ENCODE measurements at places on chromosomes 3 and 15.

DNA sequence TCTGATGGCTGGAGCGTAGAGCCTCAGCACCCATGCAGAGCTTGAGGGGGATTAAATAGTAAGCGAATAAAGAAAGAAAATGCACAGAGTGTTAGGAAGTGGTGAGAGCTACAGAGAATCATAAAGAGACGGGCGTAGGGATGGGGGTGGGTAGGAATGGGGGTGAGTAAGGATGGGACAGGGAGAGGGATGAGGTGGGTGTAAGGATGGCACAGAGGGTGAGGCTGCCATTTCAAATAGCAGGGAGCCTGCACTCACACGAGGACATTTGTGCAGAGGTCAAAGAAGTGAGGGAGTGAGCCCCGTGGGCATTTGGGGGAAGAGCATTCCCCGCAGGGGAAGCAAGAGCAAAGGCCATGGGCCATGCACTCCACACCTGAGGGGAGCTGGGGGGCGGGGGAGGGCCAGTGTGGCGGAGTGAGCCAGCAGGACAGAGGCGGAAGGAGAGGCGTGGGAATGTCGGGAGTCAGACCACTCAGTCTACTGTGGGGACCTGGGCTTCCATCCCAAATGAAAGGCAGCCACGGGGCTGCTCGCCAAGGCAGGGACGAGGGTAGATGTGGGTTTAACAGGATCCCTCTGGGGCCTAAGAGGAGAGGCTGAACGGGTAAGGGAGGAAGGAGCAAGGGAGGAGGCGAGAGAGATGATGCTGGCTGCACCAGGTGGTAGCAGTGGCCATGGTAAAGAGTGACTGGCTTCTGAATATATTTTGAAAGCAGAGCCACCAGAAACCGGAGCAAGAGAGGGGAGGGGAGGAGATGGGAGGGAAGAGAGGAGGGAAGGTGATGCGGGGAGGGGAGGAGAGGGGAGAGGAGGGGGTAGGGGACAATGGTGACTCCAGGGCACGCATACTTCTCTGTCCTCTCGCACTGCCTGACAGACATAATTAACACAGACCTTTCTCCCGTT lies 35.2 kb upstream of the SLC6A6 start:
- no peak for DNase-seq

- DNase-seq, result no peak
Observed at GRCh38 chr3:197494366-197495058, 61.3 kb downstream of the BDH1 start.

- no peak for DNase-seq
Observed at GRCh38 chr3:81484520-81484919, 276.9 kb downstream of the GBE1 start.

GRCh38 chr15:72382146-72382545 lies 6.3 kb upstream of the HEXA start:
- DNase-seq, result no peak

DNA sequence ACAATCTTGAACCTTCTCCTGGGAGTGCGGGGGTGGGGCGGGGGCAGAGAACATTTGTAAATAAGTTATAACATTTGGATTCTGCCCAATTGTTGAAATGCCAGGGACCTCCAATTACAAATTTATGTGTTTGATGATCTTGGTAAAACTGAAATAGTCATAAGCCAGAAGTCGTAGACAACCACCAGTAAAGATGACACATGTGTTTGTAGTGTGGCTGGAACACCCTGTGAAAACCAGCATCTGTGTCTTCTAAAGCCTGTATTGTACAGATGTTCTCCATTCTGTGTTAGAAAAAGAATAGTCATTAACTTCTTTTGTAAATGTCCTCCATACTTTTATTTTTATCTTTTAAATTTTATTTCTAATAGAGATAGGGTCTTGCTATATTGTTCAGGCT lies 61.8 kb downstream of the ARIH1 start:
- DNase-seq, result no peak

- DNase-seq, result no peak
Observed at GRCh38 chr3:133301194-133301593, 98.7 kb upstream of the BFSP2 start.

- no peak for DNase-seq
Observed at GRCh38 chr15:93981706-93982105, 249.7 kb upstream of the MCTP2 start.

- DNase-seq, result no peak
Observed at GRCh38 chr3:38264353-38264771, 1.2 kb upstream of the SLC22A13 start.

- DNase-seq, result no peak
Observed at GRCh38 chr3:65893631-65894030, 145.1 kb downstream of the MAGI1 start.

- no peak for DNase-seq
Observed at GRCh38 chr3:183427196-183427875, 1.1 kb downstream of the MCF2L2 start.

DNA sequence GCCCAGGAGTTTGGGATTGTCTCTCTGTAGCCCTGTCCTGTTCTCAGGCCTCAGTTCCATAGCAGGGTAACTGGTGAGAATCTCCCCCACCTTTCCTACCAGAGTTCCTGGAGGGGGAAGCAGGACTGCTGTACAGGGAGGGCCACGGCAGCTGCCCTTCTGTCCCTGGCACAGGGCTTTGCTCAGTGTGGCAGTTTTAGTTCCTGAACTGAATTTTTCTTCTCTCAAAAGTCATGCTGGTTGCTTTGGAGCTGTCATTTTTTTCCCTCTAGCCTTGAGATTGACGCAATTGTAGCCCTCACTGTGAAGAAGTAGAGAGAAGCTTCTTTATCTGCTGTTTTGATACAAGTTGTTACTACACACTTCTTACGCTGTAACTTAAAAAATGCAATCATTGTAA lies 55.5 kb downstream of the TPRG1 start:
- no peak for DNase-seq

GRCh38 chr3:13053420-13053819 lies 19.8 kb downstream of the IQSEC1 start:
- DNase-seq, result no peak

- no peak for DNase-seq
Observed at GRCh38 chr15:42832576-42832975, 88.0 kb downstream of the TTBK2 start.

DNA sequence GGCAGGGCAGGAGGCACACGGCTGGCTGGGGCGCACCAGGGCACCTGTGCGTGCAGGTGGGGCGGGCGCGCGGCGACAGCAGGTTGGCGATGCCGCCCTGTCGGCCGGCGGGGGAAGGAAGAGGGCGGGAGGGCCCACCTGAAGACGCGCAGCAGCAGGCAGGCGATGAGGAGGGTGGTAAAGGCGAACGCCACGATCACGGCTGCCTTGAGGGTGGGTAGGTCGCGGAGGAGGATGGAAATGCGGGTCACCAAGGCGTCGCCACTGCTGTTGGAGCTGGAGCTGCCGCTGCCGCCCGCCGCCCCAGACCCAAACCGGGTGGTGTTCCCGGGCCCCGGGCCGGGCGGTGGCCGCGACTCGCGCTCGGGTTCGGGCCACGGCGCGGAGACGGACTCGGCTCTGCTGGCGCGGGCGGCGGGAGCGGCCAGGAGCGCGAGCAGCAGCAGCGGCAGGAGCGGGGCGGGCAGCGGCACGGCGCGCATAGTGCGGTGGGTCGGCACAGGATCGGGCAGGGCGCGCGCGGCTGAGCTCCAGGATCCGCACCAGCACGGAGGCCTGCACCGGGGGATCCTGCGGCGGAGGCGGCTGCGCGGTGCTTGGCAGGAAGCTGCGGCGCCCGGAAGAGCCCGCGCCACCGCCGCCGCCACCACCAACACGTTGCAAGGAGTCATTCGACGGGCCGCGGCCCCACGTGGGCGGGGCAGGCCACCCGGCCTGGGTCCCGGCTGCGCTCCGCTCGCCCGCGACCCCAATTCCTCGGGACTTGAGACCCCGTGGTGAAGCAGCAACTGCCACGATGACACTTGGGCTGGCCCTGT lies at the start of gene FAM174B:
FAM174B (minus strand) TSS at position 598 of the 818 bp plus-strand sequence.
- no peak for DNase-seq

GRCh38 chr3:45923755-45924154 lies 19.5 kb upstream of the CXCR6 start:
- no peak for DNase-seq

DNA sequence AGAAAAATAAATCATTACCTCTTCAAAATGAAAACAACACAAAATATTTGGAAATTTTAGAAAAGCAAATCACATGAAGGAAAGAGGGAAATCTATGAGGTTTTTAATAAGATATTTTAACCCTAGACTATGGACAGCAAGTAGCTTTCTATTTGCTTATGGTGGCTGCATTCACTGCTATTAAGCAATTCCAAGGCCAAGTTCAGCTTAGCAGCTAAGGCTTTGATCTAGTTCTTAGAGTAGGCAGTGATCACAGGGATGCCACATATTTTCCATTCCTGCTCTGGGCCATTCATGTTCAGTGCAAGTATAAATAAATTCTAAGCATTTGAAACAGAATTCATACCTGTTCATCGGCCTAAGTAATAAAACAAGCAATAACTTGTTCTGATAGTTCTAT lies 235.3 kb downstream of the CDIN1 start:
- no peak for DNase-seq

DNA sequence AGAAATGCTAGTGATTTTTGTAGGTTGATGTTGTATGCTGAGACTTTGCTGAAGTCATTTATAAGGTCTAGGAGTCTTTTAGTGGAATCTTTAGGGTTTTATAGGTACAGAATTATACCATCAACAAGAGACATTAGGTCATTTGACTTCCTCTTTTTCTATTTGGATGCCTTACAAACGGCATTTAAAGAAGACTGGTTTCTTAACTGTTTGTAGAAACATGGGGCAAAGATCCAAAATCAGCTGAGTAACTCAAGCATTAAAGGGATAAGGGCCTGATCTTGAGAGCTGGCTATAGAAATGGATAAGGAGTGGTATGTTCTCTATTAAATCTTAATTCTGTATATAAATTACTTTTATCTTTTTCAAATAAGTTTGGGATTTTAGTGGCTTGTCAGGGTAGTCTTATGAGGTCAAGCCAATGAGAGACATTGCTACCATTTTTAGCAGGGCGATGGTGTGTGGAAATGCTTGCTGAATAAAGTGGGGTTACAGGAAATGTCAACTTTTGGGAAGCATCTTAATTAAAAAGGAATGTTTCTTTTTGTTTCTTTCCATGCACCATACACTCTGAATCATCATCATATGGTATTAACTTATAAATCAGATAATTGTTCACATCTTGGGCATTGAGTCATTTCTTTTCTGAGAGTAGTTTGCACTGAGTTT lies 197.7 kb upstream of the GBE1 start:
- no peak for DNase-seq

GRCh38 chr3:61645148-61645547 lies 83.8 kb downstream of the PTPRG start:
- no peak for DNase-seq

GRCh38 chr15:75114796-75115195 lies 86.9 kb upstream of the C15orf39 start:
- DNase-seq, result no peak

DNA sequence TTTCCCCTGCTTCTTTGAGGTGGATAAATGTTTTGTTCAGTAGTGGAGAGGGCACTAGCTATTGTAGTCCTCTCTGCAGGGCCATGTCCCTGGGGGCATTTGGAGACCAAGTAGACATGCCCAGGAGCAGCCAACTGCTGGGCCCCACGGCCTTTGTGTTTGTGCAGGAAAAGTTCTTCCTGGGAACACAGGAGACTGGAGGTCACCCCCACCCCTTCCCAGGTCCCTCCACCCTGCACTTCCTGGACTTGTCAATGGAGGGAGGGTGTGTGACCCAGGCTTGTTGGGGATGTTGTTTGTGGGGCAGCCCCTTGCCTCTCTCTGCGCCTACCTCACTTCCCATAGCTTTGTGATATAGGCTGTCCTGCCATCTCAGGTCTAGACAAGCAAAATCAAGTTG lies 317.0 kb upstream of the LRRFIP2 start:
- no peak for DNase-seq

DNA sequence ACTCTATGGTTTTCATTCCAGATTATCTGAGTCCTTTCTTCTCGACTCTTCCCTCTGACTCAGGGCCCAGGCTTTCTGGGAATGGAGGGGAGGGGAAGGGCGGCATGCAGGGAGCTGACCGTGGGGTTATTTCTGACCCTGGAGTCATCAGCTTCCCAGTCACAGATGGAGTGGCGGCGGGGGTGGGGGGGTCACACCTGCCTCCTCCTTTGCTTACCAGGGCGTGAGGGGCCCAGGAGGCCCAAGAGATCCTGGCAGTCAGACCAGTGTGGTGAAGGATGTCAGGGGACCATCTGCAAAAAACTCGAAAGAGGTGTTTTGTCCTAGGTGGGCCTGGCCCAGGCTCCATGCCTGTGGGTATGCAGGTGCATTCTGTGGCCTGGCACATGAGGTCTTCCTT lies 996 bp upstream of the XIRP1 start:
- no peak for DNase-seq

DNA sequence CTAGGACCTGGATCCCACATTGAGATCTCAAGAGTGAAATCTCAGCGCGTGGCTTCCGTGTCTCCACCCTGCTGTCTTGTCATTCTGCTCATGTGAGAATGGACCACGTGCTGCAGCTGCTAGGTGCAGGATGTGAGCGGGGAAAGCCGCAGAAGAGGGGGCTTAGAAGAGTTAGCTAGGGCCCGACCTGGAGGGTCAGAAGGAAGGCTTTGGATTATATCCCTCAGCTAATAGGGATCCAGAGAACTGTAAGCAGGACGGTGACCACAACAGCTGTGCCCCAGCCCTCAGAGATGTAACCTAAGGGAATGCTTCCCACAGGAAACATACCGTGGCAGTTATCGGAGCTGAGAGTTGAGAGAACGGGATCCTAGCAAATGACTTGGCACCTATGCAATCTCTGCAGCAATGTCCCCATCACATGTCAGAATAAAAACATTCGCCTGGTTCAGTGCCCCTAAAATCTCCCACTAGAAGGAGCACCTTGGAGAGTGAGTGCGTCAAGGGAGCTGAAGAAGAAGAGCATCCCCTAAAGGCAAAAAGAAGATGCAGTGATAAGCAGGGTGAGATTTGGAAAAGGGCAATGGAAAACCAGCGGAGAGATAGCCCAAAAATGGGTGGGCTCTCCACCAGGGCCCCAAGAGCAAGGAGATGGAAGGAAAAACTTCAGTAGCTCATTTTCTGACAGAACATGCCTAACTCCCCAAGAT lies 76.9 kb upstream of the ST8SIA2 start:
- DNase-seq, result no peak

DNA sequence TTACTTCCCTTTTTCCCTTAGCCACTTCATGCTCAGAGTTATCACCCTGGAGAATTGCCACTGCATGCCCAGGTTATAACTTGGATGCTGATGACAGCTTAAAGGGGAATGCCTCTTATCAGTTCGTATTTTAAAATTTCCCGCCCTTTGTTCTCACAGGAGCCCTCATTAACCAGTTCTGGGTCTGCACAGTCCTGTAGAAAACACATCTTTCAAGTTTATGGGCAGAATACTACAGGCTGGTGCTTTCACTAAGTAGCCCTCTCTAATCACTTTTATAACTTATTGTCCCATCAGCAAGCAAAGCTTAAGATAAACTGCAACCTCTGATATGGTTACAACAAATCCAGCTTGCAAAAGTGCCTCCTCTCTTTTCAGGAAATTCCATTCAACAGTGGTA lies 587.3 kb upstream of the UBE2E2 start:
- no peak for DNase-seq

Data from activated naive CD4-positive, alpha-beta T cell treated with Interleukin-2 at 50 U/mL for 16 hours (primary cell).